ENCODE measurements at places on chromosomes 7 and 10.

GRCh38 chr10:120997756-120998155 lies 146.6 kb downstream of the WDR11 start:
- no peak for DNase-seq

GRCh38 chr7:531777-532176 lies 12.1 kb upstream of the PDGFA start:
- no peak for DNase-seq

- no peak for DNase-seq
These were observed 325.9 kb upstream of the SEMA3D start for GRCh38 chr7:85512790-85513189.

DNA sequence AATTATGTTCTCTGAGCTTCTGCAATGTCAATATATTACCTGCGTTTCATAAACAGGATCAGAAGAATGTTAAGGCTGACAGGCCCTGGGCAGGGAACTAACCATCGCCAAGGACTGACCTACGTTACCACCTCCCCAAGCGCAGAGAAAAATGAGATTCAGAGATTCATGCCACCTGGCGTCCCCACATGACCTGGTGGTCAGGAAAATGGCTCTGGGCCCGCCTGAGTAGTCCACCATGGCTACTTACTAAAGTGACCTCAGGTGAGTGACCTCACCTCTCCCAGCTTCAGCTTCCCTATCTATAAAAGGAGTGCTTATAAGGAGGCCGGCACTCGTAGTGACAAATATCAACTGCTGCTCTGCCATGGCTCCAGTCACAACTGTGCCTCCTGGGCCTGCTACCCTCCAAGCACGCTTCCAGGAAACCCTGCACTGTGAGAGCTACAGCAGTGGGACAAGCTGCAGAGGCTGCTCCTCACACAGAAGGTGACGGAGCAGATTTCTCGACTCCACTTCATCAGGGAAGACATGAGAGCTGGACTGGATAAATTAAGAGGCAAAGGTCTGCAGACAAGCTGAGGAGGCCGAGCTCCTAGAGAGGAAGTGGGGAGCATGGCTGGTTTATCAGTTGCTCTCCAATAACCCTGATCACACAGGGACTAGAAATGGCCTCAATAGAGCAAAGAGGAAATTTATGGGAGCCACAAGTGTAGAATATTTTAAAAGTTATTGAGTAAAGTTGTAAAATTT lies 103.0 kb downstream of the RNF216 start:
- DNase-seq = no peak

DNA sequence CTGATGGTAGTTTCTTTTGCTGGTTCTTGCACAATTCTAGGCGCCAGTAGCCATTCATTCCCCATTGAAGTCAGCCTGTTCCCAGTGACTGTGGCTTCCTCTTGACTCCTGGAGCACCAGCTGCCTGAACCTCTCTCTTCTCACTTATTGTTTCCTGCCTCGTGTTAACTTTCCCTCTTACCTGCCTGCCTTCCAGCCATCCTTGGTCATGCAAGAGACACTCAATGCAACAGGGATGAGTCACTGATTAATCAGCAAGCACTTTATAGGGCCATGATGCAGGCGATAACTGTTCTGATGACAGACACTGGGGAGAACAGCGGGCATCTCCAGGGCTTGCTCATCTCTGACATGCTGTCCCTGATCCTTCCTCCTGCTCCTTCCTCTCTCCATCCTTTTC lies 122.0 kb downstream of the PLCE1 start:
- no peak for DNase-seq

DNA sequence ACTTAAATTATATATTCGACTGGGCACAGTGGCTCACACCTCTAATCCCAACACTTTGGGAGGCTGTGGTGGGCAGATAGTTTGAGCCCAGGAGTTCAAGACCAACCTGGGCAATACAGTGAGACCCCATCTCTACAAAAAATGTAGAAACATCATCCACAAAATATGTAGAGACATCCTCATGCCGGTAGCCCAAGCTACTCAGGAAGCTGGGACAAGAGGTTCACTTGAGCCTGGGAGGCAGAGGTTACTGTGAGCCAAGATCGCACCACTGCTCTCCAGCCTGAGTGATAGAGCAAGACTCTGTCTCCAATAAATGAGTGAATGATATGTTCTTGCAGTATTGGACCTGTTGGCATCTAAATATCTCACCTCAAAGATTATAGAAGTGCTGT lies 22.6 kb upstream of the TNS3 start:
- no peak for DNase-seq

DNA sequence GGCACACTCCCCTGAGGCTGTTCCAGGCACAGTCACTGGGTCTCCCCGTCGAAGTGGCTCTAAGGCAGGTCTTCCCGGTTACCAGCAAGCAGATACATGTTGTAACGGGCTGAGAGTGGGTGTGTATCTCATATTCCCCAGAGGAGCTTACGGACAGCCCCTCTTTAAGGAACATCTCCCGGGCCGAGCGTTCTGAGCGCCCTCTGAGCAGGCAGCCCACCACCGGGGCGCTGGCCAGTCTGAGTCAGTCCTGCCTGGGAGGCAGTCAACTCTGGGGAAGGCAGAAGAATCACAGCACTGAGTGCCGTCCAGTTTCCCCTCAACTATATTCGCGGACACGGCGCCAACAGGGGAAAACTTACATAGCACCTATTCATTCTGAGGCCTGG lies 117.4 kb downstream of the LHPP start:
- no peak for DNase-seq

GRCh38 chr10:103804871-103805270 lies 50.5 kb downstream of the SH3PXD2A start:
- DNase-seq = no peak

- DNase-seq = peak; percentile 91
These were observed 1.5 kb upstream of the SKIDA1 start for GRCh38 chr10:21526860-21527597.

All from right kidney (tissue), 9 donors.